ENCODE measurements at places on chromosomes 6 and 20. TPM values are rescaled to one million over a fixed set of nuclear protein-coding genes. Genes with fewer than 3 reads are reported as not detected.

The SFTA2 gene
- not detected for total RNA-seq

DNA sequence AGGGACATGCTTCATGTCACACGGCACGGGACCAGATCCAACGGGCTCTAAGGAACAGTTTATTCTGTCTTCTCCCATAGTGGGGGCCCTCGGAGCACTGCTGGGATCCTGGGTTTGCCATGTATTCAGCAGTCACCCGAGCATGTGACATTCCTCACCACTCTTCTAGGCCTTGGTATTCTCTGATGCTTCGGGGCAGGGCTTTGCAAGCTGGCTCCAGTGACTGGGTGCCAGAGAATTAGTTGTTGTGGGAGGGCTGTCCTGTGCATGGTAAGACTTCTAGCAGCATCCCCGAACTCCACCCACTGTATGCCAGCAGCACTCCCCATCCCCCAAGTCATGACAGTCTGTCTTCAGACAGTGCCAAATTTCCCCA lies 5.4 kb downstream of the CCN5 start:
- no peaks in the 10 kb centered on the region for H3K27me3 ChIP-seq
- no peaks in the 10 kb centered on the region for H3K36me3 ChIP-seq
- peaks cover 3% of the 10 kb centered on the region for H3K4me1 ChIP-seq

The CLVS2 gene
- total RNA-seq: not detected

The SLC12A5 gene
- 0.94 TPM for total RNA-seq

DNA sequence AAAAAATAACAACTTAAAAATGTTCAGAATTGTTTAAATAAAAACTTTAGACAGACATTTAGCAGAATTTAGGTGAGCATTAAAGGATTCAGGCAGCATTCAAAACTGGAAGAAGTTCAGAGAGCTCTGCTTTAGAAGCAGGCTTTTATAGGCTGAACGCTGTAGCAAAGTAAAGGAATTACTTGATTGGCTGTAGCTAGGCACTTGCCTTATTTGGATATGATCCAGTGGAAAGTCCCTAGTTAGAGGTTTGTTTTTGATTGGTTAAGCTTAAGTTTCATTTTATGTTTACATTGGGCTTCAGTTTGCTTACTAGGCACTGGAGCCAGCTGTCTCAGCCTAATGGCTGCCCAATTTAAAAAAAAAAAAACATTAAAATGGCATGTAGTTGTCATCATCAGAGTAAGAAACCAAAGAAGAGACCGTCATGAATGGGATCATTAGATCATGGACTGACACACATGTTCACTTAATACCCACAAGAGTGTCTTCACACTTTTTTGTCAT lies 65.1 kb downstream of the CBFA2T2 start:
- no peak overlapping the region for H3K4me3 ChIP-seq
- DNase-seq: no peak
- no peaks in the 10 kb centered on the region for H3K27me3 ChIP-seq
- H3K4me1 ChIP-seq: no peaks in the 10 kb centered on the region

The VSTM2L gene
- total RNA-seq: 3.1 TPM

The MEP1A gene
- not detected for total RNA-seq

Data from aorta (tissue), 5 donors.